ENCODE measurements at places on chromosomes 3 and 15. TPM values are rescaled to one million over a fixed set of nuclear protein-coding genes. Genes with fewer than 3 reads are reported as not detected.

The TNFAIP8L3 gene
- total RNA-seq, result not detected

DNA sequence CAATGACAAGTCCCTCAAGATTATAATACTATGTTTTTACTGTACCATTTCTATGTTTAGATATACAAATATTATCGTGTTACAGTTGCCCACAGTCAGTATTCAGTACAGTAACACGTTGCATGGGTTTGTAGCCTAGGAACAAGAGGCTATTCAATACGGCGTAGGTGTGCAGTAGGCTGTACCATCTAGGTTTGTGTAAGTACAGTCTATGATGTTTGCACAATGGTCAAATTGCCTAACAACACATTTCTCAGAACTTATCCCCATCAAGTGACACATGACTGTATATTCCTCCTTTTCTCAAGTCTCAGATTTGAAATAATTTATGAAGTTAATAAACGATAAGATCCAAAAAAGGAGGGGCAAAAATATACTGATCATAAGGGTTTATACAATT is 21.7 kb downstream of the ZDHHC3 start:
- no peak for DNase-seq

- DNase-seq, result no peak
Observed at GRCh38 chr15:72397796-72398588, at the start of gene TMEM202. Gene TMEM202 (plus strand): TSS chr15:72398305. CDS start chr15:72398327, 22 bp downstream.

DNA sequence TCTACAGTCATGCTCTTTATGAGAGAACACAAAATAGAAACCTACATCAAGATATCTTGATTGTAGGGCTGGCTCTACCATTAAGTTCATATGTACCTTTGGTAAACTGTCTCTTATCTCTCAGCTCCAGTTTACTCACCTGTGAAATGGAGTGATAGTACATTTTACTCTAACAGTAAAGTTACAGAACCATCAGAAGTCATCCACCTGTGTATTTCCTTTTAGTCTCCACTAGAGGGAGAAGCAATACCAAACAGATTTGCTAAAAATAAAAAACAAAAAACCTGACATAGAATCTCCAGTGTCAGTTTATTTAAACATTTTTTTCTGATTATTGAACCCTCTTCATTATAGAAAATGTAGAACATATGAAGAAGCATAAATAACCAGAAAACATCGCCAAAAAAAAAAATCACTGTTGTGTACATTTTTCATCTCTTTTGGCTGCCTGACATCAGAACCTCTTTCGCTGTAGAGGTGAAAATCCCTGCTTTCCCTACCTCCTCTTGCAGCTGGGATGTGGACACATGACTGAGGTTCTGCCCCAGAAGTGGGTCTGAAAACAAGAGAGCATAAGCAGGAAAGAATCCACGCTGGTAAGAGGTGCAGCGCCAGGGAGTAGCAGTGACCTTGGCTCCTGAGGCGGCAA is 48.7 kb upstream of the WDR72 start:
- DNase-seq, result no peak

GRCh38 chr3:10546820-10547263 is 41.5 kb upstream of the ATP2B2 start:
- DNase-seq, result no peak

GRCh38 chr3:175233957-175234940 is 375.1 kb downstream of the NAALADL2 start:
- no peak for DNase-seq

DNA sequence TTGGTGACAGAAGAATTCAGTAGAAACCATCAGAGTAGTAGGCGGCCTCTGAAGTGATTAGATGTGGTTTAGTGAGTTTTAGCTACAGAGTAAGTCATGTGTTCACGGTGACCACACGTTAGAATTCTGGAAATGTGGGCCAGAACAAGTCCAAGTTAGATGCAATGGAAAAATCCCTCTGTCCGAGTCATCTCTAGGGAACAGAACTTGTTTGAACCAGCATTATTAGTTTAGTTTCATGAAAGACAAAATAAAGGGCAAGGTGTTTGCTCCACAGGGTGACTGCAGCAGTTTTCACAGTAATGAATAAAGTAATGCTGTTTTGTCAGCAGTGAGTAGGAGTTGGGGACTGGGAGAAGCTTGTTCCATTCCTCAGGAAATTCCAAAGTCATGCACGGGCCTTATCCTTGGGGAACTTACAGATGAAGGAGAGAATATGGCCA is 100.2 kb downstream of the CGNL1 start:
- DNase-seq, result no peak

DNA sequence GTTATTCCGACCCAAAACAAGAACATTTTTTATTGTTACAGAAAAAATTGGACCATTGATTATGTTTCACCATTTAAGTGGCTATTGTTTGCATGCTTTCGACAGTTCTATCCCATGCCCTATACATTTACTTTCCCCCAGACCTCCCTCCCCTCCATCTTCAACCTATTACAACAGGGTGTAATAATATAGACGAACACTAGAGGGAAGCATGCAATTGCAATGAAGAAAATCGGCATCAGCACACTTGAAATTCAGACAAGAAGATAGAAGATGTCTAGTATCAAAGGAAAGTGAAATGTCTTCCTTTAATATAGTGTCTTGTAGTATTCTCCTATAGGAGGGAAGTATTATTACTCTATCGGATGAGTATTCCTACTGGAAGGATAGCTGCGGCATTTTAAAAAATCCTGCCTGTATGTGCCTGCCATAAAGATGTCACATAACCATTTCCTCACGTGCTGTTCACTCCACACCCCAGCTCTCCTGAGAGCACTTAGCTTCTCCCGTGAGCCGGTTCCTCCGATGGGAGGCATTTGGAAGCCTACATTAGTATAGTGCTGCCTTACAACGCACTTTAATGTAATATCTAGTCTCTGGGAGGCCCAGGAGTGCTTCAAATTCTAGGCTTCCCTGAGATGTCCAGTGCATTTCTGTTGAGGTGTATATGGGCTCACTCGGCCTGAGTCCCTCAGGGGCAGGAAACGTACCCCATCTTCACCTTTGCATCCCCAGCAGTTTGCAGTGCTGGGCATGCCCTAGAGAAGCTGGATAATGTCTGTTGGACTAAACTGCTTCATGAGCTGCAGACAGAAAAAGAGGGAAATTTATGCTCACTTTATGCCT is 17.8 kb upstream of the ERICH6 start:
- DNase-seq, result peak; percentile 42

DNA sequence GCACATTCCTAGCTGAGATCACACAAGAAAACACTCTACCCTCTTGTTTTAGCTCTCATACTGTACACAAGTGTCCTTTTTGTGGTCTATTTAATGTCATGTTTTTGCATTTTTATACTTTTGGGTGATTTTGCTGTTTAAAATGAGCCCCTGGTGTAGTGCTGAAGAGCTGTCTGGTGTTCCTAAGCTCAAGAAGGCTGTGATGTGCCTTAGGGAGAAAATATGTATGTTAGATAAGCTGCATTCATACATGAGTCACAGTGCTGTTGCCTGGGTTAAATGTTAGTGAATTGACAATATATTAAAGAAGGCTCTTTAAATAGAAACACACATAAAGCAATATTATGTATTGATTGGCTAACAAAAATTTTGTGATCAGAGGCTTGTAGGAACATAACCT is 387.4 kb upstream of the C2CD4B start:
- no peak for DNase-seq

GRCh38 chr15:90151989-90152645 is 49.0 kb upstream of the SEMA4B start:
- DNase-seq, result no peak

DNA sequence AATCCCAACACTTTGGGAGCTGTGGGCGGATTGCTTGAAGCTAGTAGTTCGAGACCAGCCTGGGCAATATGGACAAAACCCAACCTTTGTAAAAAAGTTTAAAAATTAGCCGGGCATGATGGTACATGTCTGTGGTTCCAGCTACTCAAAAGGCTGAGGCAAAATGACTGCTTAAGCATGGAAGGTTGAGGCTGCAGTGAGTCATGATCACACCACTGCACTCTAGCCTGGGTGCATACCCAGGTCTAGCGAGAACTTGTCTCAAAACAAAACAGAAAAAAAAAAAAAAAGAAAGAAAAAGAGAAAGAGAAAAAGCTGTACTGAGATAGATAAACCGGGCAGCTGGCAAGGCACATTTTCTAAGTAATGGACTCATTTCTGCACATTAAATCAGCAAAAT is 10.6 kb downstream of the ARPP19 start:
- DNase-seq, result peak; percentile 47

DNA sequence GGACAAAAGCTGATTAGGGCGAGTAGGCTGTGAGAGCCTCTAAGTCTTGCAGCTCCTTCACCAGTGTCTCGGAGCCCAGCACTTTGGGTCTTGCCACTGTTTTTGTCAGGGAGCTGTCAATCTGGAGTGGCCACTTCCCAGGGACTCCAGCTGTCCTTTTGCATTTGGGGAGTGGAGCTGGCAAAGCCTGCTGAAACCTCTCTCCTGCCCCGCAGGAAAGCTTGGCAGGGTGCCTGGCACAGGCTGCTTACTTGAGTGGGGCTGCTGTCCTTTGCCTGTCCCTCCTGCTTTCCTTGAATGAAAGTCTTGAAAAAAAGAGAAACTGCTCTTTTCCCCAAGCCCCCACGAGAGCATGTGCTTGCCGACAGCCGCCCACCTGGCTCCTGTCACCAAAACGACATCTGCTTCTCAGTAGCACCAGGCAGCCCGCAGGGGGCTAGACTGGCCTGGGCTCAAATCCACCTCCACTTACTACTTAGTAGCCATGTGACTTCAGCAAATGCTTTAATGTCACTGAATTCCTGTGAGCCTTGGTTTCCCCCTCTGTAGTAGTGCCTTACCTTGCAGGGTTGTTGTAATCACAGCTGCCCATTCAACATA is 13.7 kb downstream of the USP13 start:
- no peak for DNase-seq
